Non-pigmented ciliary epithelial cell (primary cell): ENCODE measurements at places on chromosomes 13 and 19.

DNA sequence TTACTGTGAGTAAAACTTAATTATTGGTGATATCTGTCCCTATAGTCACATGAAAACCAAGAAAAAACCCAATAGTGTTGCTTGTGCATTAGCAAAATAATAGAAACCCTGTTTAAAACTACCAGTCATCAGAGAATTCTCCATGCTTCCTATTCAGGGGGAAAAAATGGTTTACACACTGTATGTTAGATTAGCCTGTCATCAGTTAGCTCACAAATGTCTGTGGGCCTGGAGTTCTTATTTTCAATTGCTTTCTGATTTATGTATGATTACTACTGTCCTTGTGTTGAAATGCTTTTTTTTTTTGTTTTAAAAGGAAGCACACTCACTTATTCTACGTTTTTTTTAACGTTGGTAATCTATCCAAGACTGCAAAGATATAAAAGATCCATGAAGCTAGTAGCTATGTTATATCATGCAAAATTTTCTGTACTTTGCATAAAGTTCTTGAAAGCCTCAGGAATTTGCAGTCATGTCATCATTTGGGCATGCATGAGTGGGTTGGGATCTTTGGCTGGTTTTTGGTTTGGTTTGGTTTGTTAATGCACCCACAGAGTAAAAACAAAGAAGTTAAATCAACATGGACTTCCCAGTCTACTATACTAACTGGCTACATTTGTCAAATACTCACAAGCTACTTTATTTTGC is 25.9 kb downstream of the RXFP2 start:
- DNase-seq: no peak

DNA sequence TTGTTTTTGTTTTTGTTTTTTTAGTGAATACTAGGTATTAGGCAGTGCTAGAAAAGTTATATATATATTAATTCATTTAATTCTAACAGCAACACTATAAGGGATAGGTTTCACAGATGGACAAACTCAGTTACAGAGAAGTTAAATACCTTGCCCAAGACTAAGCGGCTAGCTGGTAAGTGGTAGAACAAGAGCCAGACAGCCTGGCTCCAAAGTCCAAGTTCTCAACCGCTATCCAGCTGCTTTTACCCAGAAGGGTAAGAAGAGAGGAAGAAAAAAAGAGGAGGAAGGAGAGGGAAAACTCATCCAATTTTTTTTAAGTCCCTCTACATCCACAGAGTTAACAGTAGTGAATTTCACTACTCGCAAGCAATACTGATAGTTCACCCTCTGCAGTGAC is 217.0 kb downstream of the SPRY2 start:
- no peak for DNase-seq

- DNase-seq: no peak
Observed at GRCh38 chr13:41017159-41017558, 2.0 kb downstream of the ELF1 start.

DNA sequence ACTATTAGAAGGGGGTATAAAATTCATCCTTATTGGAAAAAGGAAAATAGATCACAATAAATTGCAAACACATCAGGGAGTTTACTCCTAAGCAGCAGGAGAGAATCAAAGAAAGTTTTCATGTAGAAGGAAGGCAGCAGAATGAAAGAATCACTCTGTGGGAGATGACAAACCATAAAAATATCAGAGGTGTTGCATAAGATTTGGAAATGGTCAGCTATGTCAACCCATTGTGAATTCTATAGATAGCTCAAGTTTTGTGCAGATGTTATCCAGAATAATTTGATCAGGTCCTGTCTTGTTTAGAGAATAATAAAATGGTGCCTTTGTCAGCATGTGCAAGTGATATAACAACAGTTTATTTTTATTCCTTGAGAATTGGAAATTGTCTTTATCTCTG is 622.4 kb downstream of the DCT start:
- DNase-seq: no peak

DNA sequence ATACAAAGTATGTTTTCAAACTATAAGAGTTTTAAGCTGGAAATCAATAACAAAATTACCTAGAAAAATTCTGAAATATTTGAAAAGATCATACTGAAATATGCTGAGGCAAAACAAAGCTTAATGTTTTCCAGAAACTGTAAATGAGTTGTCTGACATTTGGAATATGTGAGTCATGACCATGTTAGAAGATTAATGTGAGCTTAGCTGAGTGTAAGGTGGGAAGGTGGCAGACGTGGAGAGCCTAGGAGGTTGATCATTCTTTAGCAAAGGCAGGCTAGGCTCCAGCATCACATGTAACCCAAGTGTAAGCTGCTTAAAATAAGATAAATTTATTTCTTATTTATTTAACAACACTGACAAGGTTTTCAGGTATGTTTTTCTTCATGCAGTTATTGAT is 2086.1 kb upstream of the PCDH20 start:
- DNase-seq: no peak

DNA sequence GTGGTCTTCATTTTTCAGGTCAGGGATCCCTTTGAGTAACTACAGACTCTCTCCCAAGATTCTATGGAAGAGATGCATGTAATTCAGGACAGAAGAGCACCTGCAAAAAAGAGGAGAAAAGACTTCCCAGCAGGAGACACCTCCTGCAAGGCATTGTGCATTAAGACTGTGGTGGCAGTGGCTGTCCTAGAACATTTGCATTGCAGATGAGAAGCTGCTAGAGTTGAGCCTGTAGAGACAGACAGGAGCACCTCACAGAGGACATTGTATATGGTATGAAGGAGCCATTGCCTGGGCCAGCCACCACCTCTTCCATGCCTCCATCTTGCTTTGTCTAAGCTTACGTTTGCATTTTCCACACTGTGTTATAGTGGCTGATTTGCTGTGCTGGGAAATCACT is 11.2 kb upstream of the MYO16 start:
- DNase-seq: no peak

DNA sequence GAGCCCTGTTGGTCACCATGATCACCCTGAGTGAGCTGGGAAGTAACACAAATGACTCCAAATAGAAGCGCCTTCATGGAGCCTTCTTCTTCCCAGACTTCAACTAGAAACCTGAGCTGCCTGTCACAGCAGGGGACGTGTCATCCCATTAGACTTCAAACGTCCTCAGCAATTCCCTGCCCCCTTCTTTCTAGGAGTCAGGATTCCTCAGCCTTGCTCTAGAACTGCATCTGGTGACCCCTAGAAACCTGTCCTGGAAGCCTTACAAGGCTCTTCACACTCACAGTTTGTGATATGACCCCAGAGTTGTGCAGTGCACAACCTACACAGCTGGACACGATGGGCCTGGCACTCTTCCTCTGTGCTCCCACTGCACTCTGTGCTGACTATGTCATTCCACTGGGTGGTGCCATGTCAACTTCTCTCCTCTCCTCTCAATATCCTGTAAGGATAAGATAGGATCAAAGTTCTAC is 23.6 kb upstream of the TTYH1 start:
- DNase-seq: no peak

GRCh38 chr13:100442095-100442832 is 146.3 kb downstream of the GGACT start:
- DNase-seq: no peak

DNA sequence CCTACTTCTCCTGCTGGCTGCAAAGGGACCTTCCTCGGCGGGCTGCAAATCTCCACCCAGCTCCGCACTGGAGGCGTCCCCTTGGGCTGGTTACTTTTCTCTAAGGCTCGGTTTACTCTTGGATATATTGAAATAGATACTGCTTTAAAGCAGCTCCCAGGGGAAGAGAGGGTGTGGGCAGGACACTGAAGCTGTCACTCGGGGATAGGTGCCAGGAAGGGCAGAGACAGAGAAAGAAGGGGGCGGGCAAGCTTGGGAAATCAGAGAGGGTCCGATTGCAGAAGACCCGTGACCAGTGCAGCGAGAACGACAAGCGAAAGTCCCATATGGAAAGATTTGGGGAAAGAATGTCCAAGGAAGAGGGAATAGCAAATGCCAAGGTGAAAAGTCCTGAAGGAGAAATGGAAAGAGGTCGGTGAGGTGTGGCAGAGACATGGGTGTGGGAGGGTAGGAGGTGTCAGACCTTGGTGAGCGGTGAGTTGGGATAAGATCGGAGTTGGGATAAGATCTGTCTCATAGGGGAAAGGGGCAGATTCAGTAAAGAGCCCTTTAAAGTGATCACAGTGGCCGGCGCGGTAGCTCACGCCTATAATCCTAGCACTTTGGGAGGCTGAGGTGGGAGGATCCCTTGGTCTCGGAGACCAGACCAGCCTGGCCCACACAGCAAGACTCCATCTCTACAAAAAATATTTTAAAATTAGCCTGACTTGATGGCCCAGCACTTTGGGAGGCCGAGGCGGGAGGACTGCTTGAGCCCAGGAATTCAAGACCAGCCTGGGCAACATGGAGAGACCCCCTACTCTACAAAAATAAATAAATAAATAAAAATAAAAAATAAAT is 618 bp downstream of the THSD8 start:
- no peak for DNase-seq

DNA sequence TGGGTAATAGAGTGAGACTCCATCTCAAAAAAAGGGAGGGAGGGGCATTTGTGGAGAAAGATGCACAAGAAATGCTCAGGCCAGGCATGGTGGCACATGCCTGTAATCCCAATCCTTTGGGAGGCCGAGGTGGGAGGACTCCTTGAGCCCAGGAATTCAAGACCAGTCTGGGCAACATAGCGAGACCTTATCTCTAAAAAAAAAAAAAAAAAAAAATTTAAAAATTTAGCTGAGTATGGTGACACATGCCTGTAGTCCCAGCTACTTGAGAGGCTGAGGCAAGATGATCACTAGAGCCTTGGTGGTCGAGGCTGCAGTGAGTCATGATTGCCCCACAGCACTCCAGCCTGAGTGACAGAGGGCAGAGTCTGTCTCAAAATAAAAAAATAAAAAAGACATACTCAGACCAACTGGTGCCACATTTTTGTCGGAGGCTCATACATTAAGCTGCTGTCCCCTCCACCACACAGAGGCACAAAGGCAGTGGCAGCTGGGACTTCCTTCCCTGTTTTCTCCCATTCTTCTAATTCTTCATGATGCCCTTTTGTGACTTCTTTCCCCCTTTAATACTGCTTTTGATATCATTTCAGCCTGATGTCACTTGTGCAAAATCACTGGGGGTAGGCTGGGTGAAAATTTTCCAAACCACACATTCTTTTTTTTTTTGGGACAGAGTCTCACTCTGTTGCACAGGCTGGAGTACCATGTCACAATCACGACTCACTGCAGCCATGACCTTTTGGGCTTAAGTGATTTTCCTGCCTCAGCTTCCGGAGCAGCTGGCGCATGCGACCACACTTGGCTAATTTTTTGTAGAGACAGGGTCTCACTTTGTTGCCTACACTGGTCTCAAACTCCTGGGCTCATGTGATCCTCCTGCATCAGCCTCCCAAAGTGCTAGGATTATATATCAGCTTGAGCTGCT is 26.8 kb upstream of the CXCL17 start:
- no peak for DNase-seq

GRCh38 chr13:85601526-85601925 is 197.7 kb downstream of the SLITRK6 start:
- no peak for DNase-seq

GRCh38 chr19:7469669-7470285 is 19.1 kb downstream of the PEX11G start:
- DNase-seq: no peak

DNA sequence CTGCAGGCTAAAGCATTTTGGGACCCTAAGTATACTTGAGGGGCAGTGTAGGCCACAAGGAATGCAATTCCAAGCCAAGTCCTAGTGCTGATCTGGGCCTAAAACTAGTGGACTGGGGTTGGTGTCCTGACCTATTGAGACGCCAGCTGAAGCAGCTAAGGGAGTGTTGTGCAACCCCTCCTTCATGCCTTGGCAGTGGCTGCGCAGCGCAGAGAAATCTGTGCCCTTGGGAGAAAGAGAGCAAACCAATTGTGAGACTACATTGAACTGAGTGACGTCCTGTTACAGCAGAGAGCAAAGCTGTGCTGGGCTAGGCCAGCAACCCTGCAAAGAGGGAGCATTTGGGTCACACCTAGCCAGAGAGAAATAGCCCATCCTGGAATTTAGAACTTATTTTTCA is 2715.0 kb upstream of the PCDH20 start:
- no peak for DNase-seq

DNA sequence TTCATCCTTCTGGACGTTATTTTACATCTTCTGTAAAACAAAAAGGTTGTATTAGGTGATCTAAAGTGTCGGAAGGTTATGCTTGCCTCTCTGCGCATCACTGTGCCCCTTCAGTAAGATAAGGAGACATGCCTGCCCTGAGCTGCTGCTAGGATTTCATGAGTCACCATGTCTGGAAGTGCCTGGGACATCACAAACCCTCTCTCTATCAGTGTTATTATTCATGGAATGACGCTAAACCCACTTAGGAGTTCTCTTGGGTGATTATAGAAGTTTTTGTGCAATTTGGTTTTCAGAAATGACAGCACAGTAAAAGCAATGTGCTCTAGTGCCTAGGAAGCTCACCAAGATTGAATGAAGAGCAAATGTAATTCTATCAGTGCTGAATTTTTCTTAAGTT is 617.7 kb downstream of the DCT start:
- peak; percentile 87 for DNase-seq

- DNase-seq: no peak
Observed at GRCh38 chr19:19493841-19494546, 21.4 kb downstream of the TSSK6 start.

GRCh38 chr19:33462112-33462791 is 59.3 kb downstream of the PEPD start:
- no peak for DNase-seq

DNA sequence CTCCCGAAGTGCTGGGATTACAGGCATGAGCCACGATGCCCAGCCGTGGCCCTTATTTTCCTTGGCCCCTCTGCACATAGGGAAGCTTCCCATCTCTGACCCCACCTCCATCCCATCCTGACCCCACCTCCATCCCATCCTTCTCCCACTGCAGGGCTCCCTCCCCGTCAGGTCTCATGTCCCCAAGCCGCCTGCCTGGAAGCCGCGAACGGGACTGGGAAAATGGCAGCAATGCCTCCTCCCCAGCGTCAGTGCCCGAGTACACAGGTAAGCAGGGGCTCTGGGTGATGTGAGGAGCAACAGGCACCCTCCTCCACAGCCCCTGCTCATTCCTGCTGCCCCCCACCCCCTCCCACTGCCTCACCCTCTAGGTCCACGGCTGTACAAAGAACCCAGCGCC is 12.2 kb downstream of the XAB2 start:
- DNase-seq: no peak

DNA sequence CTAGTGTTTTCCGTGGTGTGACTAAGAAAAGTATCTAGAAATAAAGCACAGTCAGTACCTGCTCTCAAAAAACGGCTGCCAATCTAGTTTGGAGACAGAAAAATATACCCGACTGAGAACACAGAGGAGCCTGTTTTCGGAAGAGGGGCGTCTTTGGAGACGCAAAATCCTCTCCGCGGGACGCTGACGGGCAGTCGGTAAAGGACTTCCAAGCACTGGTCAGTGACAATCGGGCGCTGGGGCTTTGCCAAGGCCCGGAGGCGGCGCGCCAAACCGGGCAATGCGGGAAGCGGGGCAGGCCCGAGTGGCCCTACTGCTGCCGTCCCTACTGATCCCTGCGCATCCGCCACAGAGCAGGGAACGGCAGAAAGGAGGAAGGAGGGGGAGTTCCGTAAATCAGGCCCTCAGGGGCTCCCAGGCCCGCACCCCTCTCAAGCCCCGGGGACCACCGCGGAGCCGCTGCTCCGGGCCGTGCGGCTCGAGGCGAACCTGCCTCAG is 588 bp upstream of the DPY19L3 start:
- DNase-seq: no peak
